Thoracic aorta (tissue), 2 donors: ENCODE measurements at places on chromosomes 1 and 21. TPM values are rescaled to one million over a fixed set of nuclear protein-coding genes. Genes with fewer than 3 reads are reported as not detected.

The TBCE gene
- total RNA-seq, result 16.9 TPM

DNA sequence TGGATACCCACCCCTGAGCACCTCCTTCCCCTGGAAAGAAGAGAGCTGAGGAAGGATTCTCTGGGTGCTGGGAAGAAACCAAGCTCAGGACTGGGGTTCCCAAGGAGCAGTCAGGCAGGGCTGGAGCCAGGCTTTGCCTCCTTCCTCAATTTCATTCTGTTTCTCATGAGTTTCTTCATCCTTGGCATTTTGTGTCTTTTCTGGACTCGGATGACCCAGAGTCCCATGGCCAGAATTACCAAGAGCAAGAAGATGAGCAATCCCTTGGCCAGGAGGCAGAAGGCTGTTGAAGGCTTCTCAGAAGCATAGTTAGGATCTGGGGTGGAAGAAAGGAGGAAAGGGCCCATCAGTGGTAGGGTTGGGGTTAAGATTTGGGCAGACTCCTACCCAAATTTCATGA, 2.5 kb downstream of the SLAMF9 start:
- no peaks in the 10 kb centered on the region for H3K4me1 ChIP-seq
- no peak overlapping the region for H3K27ac ChIP-seq
- no peak overlapping the region for H3K4me3 ChIP-seq

DNA sequence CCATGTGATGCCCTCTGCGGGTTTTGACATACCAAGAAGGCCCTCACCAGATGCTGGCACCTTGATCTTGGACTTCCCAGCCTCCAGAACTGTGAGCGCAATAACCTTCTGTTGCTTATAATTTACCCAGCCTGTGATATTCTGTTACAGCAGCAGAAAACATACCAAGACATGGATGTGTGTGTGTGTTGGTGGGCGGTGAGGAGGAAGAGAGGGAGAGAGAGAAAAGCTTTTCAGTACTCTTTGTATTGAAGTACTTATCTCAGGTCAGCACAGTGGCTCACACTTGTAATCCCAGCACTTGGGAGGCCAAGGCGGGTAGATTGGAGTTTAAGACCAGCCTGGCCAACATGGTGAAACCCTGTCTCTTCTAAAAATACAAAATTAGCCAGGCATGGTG, 23.1 kb downstream of the TRAPPC10 start:
- H3K4me1 ChIP-seq, result no peaks in the 10 kb centered on the region
- H3K4me3 ChIP-seq, result no peak overlapping the region
- H3K36me3 ChIP-seq, result peaks cover 48% of the 10 kb centered on the region

The NUP210L gene
- 0.14 TPM for total RNA-seq

DNA sequence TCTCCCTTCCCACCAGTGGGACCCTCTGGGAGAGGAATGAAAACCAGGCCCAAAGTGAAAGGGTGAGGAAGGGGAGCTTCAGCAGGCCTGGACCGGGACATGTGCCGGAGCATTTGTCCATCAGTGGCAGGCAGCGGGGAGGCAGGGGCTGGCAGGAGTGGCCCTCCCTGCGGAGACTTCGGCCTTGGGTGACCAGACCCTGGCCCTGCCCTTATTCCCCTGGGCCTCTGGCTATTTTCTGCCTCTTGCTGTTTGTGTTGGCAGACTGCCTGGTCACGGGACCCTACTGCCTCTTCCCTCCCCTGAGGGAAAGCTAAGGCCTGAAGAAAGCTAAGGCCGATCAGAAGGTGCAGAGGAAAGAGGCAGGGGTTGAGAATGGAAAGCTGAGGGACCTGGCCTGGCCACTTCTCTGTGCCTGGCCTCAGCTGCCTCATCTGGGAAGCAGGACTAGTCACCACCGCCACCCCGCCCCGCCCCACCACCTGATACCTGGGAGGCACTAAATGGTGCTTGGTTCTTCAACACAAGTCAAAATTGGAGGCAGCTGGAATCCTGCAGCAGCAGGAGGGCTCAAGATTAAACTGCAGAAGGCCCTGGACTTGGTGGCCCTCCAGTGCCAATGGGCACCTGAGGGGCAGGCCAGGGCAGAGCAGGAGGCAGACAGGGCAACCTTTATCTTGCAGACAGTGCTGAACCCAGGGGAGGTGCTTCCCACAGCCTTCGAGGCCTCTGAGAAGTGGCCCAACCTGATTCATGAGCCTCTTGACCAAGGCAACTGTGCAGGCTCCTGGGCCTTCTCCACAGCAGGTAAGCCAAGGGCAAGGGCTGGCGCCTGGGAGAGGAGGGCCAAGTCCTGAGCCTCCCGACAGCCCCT, 7.9 kb downstream of the TINAGL1 start:
- no peaks in the 10 kb centered on the region for H3K27me3 ChIP-seq
- peaks cover 66% of the 10 kb centered on the region for H3K4me1 ChIP-seq
- peak overlapping the region; percentile 99 for H3K27ac ChIP-seq
- H3K4me3 ChIP-seq, result peak overlapping the region; percentile 91
- DNase-seq, result peak; percentile 67
- peaks cover 36% of the 10 kb centered on the region for H3K36me3 ChIP-seq

The CLCA1 gene
- not detected for total RNA-seq

DNA sequence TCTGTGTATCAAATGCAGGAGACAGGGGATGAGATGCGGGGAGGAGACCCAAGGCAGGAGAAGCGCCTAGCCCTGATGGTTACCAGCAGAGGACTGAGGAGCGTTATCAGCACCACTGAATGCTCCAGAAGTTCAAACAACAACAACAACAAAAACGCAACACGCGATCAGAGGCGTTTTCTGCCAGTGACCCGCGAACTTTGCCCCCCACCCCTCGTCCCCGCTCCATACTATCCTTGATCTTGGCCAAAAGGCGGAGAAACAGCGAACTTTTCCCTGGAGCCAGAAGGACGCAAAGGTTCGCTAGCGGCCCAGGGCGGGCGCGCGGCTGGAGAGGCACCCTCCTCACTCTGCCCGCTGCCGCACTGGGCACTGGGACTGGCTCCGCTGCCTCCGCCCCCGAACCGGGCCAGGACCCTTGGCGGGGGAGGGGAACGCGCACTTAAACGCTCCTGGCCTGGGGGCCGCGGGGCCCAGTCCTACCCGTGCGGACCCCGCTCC, 699 bp downstream of the ECHDC2 start:
- H3K4me3 ChIP-seq, result peak overlapping the region; percentile 91
- no peaks in the 10 kb centered on the region for H3K36me3 ChIP-seq
- H3K27ac ChIP-seq, result peak overlapping the region; percentile 78
- H3K4me1 ChIP-seq, result peaks cover 17% of the 10 kb centered on the region
- DNase-seq, result no peak

DNA sequence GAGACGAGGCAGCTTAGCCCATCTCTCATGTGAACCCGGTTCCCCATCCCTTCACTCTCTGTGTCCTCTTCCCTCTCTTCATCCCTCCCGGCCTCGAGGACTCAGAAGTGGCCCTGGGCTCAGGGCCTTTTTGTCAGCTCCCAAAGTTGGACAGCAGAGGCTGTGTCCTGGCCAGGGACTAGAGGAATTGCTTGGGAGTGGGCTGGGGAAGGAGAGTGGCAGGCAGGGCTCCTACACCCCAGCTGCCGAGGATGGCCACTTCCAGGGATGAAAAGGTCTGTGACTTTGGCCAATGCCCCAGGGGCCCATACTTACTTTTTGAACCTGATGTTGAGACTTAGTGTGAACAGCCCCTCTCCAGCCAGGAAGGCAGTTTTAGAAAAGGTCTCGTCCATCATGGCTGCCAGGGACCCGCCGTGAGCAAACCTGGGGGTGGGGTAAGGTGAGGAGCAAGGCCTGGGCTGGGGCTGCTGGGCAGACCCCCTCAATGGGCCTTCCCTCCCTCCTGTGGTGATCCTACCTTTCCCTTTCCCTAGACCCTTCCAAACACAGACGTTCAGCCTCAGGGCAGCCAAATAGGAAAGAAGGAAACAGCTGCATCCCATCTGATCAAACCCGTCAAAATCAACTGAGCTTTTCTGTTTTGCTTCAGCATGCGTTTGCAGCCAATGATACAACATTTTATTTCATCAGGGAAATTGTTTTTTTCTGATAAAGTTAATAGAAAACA, 5.5 kb downstream of the THEM5 start:
- H3K4me1 ChIP-seq, result no peaks in the 10 kb centered on the region
- H3K27me3 ChIP-seq, result no peaks in the 10 kb centered on the region
- H3K4me3 ChIP-seq, result no peak overlapping the region
- H3K27ac ChIP-seq, result no peak overlapping the region

DNA sequence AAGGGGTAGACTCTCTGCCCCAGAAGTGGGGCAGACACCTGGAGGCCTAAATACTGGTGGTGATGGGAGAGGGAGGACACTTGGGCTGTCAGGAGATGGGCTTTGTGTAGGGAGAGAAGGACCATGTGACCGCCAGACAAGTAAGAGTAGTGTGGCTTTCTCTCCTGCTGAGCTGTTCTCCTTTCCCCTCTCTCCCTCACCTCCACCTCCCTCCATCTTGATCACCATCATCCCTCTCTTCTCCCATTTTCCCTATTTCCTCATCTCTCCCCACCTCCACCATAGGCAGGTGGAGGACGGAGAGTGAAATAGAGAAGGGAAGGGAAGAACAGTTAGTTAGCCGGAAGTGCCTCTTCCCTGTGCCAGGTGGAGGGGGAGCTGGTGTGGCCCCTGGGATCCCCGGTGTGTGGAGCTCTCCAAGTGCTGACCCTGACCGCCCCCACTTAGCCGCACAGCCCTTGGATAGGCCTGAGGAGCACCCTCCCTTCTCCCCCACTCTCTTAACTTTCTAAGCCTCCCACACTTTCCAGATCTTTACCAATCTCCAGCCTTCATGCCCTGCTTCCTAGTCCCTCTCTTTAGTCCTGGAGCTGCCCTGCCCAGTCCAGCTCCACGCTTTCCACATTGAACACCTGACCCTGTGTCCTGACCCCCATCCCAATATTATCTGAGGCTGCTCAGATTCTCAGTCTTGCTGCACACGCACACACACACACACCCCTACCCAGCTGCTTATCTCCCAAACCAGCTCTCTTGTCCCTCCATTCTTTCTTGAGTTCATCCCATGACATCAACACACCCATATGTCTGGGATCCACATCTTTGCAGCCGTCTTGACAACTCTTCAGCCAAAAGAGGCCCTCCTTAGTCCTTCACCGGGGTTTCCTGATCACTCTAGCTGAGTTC, 1.5 kb downstream of the CELF3 start:
- H3K4me1 ChIP-seq, result peaks cover 3% of the 10 kb centered on the region
- H3K27ac ChIP-seq, result no peak overlapping the region
- H3K27me3 ChIP-seq, result no peaks in the 10 kb centered on the region
- no peak overlapping the region for H3K4me3 ChIP-seq

The ARHGEF16 gene
- total RNA-seq, result 2.4 TPM

- DNase-seq, result no peak
- peaks cover 25% of the 10 kb centered on the region for H3K36me3 ChIP-seq
- no peaks in the 10 kb centered on the region for H3K27me3 ChIP-seq
These were observed 71.5 kb upstream of the QSOX1 start for GRCh38 chr1:180083164-180083563.

The NMNAT2 gene
- 0.68 TPM for total RNA-seq

The IQGAP3 gene
- 3.5 TPM for total RNA-seq

The C1QC gene
- total RNA-seq, result 241 TPM

GRCh38 chr1:10874351-10874750, 77.9 kb upstream of the CASZ1 start:
- H3K36me3 ChIP-seq, result no peaks in the 10 kb centered on the region
- no peaks in the 10 kb centered on the region for H3K4me1 ChIP-seq
- no peak for DNase-seq
- no peak overlapping the region for H3K27ac ChIP-seq

- no peak for DNase-seq
- no peaks in the 10 kb centered on the region for H3K27me3 ChIP-seq
- H3K36me3 ChIP-seq, result no peaks in the 10 kb centered on the region
- no peak overlapping the region for H3K4me3 ChIP-seq
- H3K27ac ChIP-seq, result no peak overlapping the region
These were observed 228.5 kb upstream of the AJAP1 start for GRCh38 chr1:4425892-4426291.

DNA sequence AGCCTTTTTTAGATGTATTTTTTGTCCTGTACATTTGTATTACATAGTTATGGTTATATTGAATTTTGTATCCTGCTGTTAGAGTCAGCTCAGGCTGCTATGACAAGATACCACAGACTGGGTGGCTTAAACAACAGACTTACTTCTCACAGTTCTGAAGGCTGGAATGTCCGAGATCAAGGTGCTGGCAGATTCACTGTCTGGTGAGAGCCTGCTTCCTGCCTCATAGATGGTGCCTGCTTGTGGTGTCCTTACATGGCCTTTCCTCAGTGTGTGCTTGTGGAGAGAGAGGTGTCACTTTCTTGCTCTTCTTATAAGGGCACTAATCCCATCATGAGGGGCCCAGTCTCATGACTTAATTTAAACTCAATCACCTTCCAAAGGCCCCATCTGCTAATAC, 23.1 kb upstream of the MYSM1 start:
- H3K27me3 ChIP-seq, result no peaks in the 10 kb centered on the region
- no peaks in the 10 kb centered on the region for H3K36me3 ChIP-seq
- no peak overlapping the region for H3K4me3 ChIP-seq
- no peak for DNase-seq
- H3K27ac ChIP-seq, result no peak overlapping the region

DNA sequence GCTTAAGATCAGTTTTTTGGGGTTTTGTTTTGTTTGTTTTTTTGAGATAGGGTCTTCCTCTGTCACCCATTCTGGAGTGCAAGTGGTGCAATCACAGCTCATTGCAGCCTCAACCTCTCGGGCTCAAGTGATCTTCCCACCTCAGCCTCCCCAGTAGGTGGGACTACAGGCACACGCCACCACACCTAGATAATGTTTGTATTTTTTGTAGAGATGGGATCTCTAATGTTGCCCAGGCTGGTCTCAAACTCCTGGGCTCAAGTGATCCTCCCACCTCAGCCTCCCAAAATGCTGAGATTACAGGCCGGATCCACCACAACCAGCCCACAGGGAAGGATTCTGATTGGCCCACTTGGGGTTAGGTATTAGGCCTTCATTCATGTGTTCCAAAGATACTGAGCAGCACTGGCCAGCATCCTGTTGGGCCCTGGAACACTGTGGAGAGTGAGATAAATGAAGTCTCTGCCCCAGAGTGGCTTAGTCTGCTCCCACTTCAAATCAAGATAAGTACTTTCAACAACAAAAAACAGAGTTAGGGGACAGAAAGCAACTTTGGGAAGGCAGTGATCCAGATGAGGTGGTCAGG, 54.7 kb downstream of the PTP4A2 start:
- H3K27me3 ChIP-seq, result no peaks in the 10 kb centered on the region
- no peak overlapping the region for H3K27ac ChIP-seq
- no peaks in the 10 kb centered on the region for H3K36me3 ChIP-seq
- H3K4me1 ChIP-seq, result peaks cover 5% of the 10 kb centered on the region
- no peak for DNase-seq
- H3K4me3 ChIP-seq, result no peak overlapping the region

DNA sequence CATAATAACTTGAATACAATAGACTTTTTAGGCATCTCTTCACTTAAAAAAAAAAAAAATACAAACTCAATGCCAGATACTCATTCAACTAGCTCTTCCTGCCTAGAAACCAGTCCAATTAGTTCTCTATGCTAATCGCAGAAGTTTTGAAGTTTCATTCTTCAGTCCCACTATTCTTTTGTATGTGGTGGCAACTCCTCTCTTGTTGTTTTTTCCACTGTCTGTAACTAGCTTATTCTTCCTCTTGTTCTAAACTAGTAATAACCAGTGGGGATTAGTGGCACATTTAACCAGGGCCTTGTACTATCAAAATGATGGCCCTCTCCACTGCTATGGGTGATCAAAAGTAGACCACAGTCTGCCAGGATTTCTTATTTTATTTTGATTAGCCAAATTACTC, 52.5 kb downstream of the SELENOF start:
- H3K36me3 ChIP-seq, result no peaks in the 10 kb centered on the region
- no peaks in the 10 kb centered on the region for H3K27me3 ChIP-seq
- no peak overlapping the region for H3K4me3 ChIP-seq
- no peak overlapping the region for H3K27ac ChIP-seq
- H3K4me1 ChIP-seq, result no peaks in the 10 kb centered on the region
